NCI-H187 treated with DMSO at 0.1 percent for 48 hours (cell line): ENCODE measurements at places on chromosomes 16 and 17.

DNA sequence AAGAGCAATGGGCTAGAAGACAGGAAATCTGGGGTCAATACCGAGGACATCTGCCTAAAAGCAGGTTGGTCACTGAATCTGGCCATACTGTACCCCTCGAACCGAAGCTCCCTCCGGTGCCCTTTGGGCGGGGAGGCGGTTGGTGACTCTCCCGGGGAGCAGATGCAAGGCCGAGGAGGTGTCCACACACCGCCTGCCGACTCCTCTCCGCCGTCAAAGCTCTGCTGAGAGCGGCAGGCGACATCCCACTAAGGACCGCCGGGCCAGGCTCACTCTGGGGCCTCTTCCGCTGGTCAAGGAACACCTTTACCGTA is 458 bp downstream of the ZNF200 start:
- no peak for DNase-seq

GRCh38 chr16:6687593-6687992 is 645.1 kb upstream of the RBFOX1 start:
- no peak for DNase-seq

- no peak for DNase-seq
Observed at GRCh38 chr17:336110-337021, 16.2 kb downstream of the RPH3AL start.

DNA sequence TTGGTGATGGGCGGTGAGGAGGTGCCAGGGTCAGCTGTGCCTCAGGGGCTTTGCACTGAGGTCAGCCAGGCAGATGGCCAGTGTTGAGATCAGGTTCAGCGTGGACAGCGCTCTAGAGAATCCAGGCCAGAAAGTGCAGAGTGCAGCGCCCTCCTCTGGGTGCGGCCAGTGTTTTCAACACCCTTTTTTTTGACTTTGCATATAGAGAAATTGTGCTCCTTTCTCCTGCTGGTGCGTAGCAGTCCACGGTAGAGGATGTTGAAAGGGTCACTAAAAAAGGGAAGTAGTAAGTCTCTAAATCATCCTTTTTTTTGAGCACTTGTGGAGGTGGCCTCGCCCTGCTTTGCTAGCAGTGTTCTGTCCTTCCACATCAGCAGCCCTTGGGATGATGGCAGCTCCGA is 53.9 kb downstream of the BANP start:
- no peak for DNase-seq

- no peak for DNase-seq
Observed at GRCh38 chr16:27240948-27241531, 27.5 kb downstream of the NSMCE1 start.

GRCh38 chr16:79599837-79600637 is 500 bp downstream of the MAF start:
- DNase-seq = no peak

DNA sequence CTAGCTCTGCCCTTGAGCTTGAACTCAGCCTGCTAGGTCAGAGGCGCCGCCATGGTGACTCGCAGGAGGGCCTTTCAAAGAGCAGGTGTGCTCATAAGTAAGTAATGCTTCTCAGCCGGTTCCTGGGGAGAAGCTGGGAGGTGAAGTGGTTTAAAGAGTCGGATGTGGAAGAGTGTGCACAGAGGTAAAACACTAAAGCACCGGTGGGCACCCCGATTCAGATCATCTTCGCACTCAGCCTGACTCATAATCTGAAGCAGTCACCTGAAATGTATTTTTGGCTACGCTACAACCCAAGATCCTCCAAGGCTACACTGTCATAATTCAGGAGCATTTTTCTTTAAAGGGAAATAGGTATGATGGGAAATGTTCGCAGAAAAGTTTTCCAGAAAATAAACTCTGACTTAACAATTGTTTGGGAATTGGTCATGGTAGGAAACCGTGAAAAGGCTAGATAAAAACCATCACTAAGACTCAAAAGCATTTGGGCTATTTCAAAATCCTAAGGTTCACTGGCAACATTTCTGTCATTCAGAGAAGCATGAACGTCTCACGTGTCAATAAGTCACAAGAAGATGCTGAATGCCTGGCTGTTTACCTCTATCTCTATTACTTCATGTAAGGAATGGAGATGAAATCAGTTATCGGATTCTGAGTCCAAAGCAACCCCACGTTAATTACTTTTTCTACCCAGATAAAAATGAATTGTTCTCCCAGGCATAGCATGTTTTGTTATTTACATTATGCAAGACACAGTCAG is 17.8 kb downstream of the CDH8 start:
- no peak for DNase-seq

DNA sequence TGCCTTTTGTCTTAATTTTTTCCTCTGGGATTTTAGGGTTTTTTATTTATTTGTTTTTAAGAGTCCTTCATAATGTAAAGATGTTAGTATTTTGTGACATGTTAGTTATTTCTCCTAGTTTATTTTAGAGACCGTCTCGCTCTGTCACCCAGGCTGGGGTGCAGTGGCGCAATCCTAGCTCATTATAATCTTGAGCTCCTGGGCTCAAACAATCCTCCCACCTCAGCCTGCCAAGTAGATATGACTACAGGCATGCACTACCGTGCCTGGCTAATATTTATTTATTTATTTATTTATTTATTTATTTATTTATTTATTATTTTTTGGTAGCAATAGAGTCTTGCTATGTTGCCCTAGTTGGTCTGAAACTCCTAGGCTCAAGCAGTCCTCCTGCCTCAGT is 37.4 kb upstream of the ARHGAP17 start:
- DNase-seq = no peak

DNA sequence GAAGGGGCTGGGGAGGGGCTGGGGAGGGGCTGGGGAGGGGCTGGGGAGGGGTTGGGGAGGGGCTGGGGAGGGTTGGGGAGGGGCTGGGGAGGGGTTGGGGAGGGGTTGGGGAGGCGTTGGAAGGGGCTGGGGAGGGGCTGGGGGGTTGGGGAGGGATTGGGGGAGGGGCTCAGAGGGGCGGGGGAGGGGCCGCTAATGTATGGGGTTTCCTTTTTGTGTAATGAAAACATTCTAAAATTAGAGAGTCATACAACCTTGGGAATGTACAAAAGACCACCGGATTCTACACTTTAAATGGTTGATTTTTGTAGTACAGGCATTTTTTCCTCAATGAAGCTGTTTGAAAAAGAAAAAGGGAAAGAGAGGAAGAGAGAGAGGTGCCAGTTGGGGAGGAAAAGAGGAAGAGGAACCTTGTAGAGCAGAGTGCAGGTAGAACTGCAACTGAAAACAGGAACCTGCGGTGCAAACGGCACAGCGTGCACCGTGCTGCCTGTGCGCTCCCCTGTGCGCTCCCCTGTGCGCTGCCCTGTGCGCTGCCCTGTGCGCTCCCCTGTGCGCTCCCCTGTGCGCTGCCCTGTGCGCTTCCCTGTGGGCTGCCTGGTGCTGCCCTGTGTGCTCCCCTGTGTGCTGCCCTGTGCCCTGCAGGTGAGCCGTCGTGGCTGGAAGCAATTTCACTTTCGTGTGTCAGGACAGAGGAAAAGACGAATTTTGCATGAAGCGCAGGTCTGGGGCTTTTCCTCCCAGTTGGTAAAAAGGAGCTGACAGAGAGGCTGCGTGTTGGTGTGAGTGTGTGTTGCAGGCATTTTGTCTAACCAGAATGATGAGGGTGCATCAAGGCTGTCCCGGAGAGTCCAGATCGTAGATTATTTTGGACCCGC is 40.8 kb downstream of the METRNL start:
- no peak for DNase-seq
